ENCODE measurements at places on chromosomes 2 and 18.
A peak's percentile ranks its signal among the peaks of the same experiment; 100 is the strongest.

DNA sequence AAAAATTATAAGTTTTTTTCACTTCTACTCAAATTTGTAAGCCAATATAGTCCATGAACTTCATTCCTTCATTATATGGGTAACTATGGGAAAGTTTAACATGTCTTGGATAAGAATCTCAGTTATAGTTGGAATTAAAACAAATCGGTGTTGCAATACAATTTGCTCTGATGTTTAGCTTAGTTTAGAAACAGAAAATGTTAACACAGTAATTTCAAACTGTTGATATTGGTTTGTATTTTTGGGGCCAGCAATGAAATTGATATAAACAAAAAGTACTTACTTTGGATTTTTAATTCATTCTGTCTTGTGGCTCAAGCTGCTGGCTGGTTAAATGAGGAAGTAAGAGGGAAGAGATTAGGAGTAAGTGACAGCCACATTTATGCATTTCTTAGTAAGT lies 368.5 kb upstream of the NT5C1B start:
- DNase-seq: no peak

DNA sequence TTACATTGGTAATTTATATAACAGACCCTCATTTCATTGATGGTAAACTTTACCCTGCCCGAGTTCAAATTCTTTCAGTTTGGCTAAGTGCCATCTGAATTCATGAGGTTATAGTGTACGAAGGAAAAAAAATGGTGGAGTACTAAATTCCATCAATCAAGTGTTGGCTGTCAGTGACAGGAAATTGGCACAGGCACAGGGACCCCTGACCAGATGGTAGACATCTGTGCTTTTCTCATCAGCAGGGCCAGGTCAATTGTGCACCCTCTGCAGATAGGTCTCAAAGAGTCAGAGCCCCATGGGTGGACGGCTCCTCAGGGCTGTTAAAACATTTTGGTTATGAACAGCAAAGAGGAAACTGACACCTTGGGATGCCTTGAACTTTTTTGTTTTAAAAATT lies 439.2 kb downstream of the SETBP1 start:
- no peak for DNase-seq

DNA sequence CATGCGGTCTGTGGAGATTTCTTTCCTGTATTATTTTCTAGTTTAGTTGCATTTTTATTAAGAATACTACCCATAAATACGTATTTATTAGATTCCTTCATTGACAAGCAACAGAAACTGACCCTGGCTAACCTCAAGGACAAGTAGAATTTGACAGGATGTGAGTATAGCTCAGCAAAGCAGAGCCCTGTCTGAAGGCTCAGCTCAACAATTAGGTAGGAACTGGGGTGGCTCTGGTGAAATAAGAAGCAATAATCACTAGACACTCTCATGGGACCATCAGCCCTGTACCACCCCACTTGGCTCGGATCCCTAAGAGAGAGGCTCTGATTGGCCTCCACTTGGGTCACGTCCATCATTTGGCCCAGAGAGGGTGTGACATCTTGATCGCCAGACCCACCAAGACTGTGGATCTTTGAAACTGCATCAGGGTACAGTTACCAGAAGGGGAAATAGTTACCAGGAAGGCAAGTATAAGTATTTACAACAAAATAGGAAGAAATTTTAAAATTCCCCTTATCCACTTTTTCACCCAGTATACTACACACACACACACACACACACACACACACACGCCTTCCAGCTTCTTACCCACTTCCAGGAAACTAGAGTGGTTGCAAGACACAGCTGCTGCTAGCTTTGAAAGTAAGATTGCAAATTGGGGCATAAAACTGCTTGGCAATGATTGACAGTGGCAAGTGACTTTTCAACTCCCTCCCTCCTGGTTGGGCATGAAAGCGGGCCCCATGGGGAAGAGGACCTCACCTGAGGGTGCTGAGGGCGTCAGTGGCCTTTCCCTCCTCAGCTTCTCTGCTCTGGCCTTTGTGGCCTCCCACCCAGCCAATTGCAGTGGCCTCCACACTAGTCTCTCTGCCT lies 41.8 kb downstream of the KCTD18 start:
- DNase-seq: no peak

- no peak for DNase-seq
These were observed 42.4 kb downstream of the CTIF start for GRCh38 chr18:48581206-48581605.

- no peak for DNase-seq
These were observed 110.6 kb upstream of the CTAGE1 start for GRCh38 chr18:22528291-22528690.

- DNase-seq: no peak
These were observed 68.0 kb downstream of the INPP4A start for GRCh38 chr2:98512699-98513098.

DNA sequence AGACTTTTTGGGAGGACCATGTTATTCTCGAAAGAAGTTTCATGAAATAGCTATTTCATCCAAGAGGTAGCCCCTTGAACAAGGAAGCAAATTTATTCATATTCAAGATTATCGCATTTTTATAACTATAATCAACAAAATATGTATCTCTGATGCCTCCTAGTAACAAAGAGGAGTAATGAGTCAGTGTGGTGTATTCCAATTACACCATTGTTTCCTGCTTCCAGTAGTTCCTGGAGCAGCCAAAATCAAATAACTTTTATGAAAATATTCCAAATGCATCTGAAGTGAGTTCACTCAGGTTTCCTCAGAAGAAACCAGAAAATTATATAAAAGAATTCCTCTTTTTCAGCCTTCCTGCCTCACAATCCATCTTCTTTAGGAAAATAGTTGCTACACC lies 43.0 kb downstream of the ANKRD36B start:
- no peak for DNase-seq

DNA sequence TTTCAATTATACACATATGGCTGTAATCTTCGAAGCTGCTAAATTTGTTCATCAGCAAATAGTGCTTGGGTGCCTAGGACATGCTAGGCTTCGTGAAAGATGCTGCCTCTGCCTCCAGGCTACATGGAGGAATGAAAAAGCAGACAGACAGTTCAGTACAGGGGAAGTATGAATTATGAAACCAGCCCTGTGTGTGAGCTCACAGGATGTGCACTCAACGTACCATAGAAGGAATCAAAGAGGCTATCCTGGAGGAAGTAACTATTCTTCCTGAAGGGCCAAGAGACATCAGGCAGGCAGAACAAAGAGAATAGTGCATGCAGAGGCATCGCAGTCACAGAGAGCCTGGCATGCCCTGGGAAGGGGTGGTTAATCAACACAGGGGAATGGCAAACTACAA lies 61.4 kb downstream of the DYM start:
- DNase-seq: peak; percentile 67

GRCh38 chr2:144619760-144620159 lies 99.8 kb upstream of the ZEB2 start:
- no peak for DNase-seq

- DNase-seq: no peak
These were observed 593.3 kb upstream of the SYT4 start for GRCh38 chr18:43870626-43871025.

- no peak for DNase-seq
These were observed 75.6 kb upstream of the ITGB6 start for GRCh38 chr2:160275656-160276055.

DNA sequence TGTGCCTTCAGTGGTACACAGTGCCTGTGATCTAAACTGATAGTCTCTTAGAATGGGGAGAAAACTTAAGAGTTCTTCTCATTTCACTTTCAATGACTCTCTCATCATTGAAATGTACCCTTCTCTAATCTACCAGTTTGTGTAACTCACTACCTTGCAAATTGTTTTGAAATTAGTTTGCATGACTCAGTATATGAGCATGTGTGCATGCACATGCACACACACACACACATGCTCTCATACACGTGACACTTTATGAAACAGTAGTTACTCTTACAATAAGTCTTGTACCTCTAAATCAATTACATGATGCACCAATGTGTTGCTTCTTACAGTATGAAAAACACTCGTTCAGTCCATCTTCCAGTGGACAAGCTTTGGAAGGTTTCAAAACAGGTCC lies 10.6 kb downstream of the LYPD6B start:
- no peak for DNase-seq

- no peak for DNase-seq
These were observed 735.0 kb downstream of the CCDC85A start for GRCh38 chr2:56918790-56919189.

DNA sequence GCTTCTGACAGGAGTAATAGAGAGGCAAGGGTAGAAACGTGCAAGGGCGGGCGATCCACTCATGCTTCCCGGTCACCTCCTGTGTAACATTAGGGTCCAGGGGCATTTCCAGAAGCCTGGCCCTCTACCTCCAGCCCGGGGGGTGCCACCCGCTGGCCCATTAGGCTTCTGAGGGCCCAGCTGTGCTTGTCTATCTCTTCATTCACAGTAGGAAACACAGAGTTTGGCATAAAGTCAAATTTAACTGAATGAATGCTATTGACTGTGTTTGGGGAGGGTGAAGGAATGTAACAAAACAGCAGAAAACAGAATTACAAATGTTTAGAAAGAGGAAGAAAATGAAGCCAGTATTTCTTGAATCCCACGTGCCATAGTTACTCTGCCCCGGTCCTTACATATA lies 112.4 kb upstream of the SLC66A3 start:
- DNase-seq: no peak

DNA sequence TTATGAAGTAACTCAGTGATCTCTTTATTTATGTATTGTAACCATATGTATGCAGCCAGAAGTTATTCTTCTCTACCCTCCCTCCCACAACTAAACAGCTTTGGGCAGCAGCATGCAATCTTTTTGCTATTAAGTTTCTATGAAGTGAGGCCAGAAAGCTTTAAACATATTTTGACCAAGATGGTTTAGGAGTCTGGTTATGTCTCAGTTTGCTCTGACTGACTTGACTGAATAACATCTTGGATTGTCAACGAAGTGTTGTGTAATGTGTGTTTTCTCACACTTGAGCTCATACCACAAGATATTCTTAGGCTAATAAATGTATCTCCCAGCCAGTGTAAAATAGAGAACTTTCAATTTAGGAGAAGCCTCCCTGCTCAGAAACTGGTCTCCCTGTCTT lies 104.3 kb downstream of the TTC27 start:
- DNase-seq: peak; percentile 9

DNA sequence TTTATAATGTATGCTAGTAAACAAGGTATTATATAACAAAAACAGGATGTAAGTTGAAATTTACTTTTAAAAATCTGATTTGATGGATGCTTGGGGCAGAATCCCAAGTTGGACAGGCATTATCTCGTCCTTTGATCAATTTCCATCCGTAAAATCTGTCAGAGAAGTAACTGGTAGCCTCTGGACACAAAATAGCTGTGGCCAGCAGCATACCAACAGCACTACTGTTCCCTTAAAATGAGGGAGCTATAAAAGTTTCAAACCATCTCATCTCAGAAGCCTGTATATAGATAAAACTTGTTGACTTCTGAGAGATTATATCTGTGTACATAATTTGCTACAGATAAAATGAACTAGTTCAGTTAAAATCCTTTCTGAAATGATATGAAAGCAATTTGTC lies 14.7 kb upstream of the METAP1D start:
- no peak for DNase-seq

GRCh38 chr2:148590612-148591011 lies 53.9 kb upstream of the EPC2 start:
- DNase-seq: no peak

DNA sequence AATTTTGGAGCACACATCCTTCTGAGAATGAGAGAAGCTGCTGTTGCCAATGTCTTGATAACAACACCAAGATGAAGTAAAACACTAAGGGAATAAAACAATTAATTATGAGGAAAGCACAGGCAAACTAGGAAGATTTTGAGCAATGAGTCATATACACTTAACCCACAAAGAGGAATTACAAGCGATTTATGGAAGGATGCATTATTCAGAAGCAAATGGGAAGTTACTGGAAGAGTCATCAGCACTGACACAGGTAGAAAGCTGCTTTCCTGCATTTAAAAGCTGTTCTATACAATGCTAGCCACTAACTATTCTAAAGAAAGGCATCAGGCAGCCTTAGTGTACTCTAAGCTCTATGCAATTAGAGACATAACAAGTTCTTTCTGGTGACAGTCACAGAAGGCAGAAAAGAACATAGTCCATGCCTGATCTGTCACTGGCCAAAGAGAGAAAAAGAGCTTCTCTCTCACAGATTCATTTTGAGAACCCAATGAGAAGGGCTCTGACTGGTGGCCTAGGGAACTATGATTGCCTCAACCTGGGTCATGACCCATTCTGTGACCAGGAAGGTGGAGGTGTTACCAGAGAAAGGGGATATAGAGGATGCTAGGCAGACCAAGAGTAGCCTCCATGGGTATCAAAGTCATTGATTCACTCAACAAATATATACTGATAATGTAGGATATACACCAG lies 45.4 kb downstream of the M1AP start:
- no peak for DNase-seq

- no peak for DNase-seq
These were observed 106.3 kb downstream of the GRB14 start for GRCh38 chr2:164515030-164515429.

- no peak for DNase-seq
These were observed 14.1 kb downstream of the MBP start for GRCh38 chr18:77118256-77119090.

- DNase-seq: no peak
These were observed 13.3 kb downstream of the CHRNA1 start for GRCh38 chr2:174750923-174751441.

GRCh38 chr2:241804326-241805229 lies 4.4 kb upstream of the NEU4 start:
- peak; percentile 95 for DNase-seq

DNA sequence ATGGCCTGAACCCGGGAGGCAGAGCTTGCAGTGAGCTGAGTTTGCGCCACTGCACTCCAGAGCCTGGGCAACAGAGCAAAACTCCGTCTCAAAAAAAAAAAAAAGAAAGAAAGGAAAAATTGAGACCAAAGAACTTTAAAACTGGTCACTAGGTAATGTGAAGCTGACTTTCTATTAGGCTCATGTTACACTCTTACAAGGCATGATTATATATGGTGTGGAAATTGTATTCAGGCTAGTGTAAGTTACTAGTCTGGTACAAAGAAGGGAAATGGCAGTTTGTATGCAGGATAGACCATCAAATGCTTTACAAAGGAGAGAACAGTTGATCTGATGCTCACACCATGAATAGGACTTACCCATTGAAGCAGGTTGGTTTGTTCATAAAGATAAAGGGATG lies 35.4 kb upstream of the ARMC9 start:
- no peak for DNase-seq

GRCh38 chr2:235643680-235644511 lies 150.1 kb downstream of the AGAP1 start:
- no peak for DNase-seq

DNA sequence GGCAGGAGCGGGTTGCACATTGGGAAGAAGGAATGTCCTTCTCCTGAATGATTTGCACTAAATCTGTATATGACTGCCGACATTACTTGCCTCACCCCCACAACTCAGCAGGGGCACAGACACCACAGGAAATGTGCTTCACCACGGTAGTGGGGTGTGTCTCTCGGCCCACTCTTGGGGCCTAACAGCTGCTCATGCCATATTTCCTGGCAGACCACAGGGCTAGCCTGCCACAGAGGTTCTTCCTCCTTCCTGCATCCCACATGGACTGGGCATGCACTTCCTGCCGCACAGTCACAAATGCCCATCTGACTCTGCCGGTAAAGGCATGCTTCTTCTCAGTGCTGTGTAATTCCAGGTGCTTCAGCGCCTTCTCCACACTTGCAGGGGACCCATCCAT lies 10.3 kb upstream of the PAPOLG start:
- DNase-seq: peak; percentile 89

GRCh38 chr2:44116319-44116718 lies 52.4 kb upstream of the PPM1B start:
- DNase-seq: no peak

GRCh38 chr18:26480897-26481795 lies 67.2 kb downstream of the KCTD1 start:
- DNase-seq: no peak

GRCh38 chr2:122193622-122194021 lies 438.2 kb downstream of the TSN start:
- peak; percentile 18 for DNase-seq

- no peak for DNase-seq
These were observed 309.0 kb downstream of the GULP1 start for GRCh38 chr2:188600536-188601210.
